ENCODE measurements at places on chromosomes 4 and X.

DNA sequence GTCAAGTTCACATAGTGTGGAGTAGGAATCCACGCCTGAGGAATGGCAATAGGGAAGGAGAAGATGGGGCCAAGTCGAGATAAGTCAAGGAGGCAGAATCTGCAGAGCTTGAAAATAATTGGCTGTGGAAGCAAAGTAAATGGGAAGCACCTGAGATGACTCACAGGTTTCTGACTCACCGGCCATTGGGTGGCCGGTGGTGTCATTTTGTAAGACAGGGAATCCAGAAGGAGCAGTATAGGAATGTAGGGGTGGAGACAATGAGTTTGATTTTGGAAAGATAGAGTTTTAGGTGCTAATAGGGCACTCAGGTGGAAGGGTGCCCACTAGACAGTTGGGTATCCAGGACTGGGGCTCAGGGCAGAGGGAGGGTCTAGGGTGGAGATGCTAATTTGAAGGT, 201.0 kb upstream of the MAMLD1 start:
- DNase-seq, result no peak

DNA sequence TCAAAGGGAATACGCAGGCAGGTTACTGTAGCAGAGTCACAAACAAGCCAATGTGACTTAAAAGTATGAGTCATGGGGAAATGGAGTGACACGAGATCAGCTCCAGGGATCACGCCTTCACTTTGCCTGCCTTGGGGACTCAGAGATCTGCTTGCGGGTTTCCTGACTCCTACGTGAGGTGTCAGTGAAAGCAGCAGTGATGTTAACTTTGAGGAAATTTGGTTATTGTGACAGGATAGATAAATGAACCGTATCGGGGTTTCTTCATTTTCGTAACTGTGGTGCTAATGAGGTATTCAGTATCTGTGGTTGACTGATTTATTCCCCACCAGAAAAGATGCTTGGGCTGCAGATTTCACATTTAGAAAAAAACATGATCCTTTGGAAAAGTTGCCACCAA, 383.3 kb upstream of the ZFP42 start:
- DNase-seq, result no peak

GRCh38 chr4:174629265-174629664, 107.0 kb upstream of the HPGD start:
- no peak for DNase-seq

DNA sequence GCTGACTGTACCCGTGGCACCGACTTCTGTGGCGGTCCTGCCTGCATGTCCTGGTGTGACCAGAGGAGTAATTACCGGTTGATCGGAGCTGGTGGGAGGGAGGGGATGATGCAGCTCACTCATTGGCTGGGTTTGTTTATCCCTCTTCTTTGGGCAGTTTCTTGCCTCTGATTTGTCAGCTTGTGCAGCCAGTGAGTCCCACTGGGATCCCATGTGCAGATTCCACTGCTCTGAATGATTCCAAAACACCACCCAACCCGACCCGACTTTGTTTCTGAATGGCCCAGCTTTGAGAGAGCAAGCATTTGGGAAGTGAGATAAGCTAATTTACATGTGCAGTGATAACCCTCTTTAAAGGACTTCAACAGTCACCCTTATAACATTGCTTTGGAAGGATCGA, 13.8 kb downstream of the FHDC1 start:
- no peak for DNase-seq

- no peak for DNase-seq
These were observed 77.9 kb upstream of the SLC7A11 start for GRCh38 chr4:138320030-138320429.

DNA sequence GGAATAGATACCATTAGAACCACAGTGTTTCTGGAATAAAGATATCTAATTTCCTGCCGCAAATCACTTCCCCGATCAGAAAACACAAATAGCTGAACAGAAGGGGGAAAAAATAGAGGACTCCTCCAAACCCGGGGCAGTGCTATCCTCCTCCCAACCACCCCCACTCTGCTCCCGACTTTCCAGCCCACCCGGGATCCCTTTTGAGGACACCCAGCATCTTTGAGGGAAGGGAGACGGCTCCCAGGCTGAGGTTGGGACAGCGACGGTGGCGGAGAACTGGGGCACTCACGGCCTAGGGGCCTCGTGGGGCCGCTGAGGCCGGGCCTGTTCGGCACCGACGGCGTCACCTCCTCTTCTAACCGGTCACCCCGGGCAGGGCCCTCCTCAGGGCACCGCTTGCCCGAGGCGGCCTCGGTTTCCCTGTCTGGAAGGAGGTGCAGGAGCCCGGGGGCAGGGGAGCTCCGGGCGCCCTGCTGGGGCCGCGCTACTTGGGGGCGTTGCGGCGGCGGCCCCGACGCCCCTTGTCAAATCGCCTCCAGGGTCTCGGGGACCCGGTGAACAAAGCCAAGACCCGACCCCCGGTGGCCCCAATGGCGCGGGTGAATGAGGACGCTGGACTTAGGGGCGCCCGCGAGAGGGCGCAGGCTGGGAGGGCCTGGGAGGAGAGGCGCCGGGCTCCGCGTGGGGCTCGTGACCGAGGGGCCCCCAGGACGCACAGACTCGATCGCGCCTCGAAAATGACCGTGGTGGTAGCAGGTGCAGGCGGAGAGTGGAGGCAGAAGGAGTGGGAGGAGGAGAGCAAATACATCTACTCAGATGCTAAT, 6.9 kb upstream of the ARX start:
- no peak for DNase-seq

DNA sequence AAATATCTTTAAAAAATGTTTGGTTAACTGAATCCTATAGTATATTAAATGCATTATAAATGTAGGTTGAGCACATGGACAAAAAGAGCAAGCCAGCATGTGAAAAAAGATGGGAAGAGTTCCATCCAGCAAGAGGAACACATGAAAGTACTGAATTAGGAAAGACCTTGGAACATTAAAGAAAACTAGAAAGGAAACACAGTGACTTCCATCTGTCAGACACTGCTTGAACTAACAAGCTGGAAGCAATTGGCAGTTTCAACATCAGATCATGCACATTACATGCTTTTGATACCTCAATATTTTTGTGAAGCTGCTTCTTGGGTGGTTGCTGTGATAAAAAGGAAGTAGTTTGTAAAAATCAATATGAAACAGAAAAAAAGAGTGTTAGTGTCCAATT, 626.8 kb upstream of the GNPDA2 start:
- DNase-seq, result no peak

- DNase-seq, result no peak
These were observed 13.6 kb downstream of the PDCL2 start for GRCh38 chr4:55578341-55579010.

GRCh38 chr4:85866508-85866907, 391.6 kb downstream of the ARHGAP24 start:
- DNase-seq, result no peak

GRCh38 chr4:137614491-137614890, 82.2 kb upstream of the PCDH18 start:
- no peak for DNase-seq

GRCh38 chrX:29687687-29688086, 527.7 kb upstream of the MAGEB2 start:
- no peak for DNase-seq

DNA sequence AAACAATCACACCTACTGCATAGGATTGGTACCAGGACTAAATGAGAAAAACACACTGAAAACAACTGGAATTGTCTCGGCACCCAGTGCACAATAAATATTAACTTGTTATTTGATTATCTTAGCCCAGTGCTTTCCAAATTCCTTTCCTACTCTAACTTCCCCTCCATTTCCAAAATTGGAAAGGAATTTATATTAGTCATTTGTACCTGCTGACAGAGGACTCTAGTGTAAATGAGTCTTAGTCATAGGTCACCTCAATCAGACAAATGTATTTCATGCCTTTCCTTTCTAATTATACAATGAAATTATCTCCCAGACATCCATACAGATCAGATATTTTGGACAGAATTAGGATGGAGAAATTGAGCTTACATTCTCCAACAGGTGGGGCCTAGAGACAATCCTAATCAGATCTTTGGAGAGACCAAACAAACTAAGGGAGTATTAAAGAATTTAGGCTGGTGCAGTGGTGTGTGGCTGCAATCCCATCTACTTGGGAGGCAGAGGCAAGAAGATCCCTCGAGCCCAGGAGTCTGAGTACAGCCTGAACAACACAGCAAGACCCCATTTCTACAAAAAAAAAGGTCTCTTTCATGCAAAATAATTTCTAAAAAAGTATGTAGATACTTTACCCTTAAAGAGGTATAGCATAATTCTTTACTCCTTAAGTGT, 10.1 kb downstream of the SH3D19 start:
- DNase-seq, result no peak

- DNase-seq, result no peak
These were observed 102.3 kb upstream of the ARSJ start for GRCh38 chr4:114081783-114082182.
